ENCODE measurements at places on chromosomes 6 and 20. TPM values are rescaled to one million over a fixed set of nuclear protein-coding genes. Genes with fewer than 3 reads are reported as not detected.

The TCF15 gene
- total RNA-seq, result not detected

The LHFPL5 gene
- total RNA-seq, result not detected

The TMEM242 gene
- 6.8 TPM for total RNA-seq

The CFAP206 gene
- total RNA-seq, result 2.4 TPM

Measured in Panc1 (cell line).